PC-9 (cell line): ENCODE measurements at places on chromosomes 1 and 21. TPM values are rescaled to one million over a fixed set of nuclear protein-coding genes. Genes with fewer than 3 reads are reported as not detected.

DNA sequence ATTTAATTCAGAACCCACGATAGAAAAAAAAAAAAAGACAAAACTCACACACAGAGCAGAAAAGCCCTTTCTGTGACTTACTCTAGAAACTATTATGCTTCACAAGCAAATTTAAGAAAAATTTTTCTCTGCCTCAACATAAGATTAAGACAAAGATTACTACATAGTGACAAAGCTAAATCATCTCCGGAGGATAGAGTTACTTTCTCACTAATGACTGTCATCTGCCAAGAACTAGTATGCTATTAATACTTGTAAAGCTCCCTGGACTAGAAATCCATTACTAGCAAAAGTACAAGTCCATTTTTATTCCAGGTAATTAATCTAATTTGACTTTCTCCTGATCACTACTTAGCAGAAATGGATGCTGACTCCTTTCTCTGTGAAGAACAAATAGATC lies 25.9 kb downstream of the GREM2 start:
- no peaks in the 10 kb centered on the region for H3K4me1 ChIP-seq
- H3K27me3 ChIP-seq = peaks cover 5% of the 10 kb centered on the region; the same call in 1 of the 2 replicates
- no peak for DNase-seq
- H3K36me3 ChIP-seq = no peaks in the 10 kb centered on the region
- no peak overlapping the region for H3K4me3 ChIP-seq

- H3K36me3 ChIP-seq = no peaks in the 10 kb centered on the region
- H3K27ac ChIP-seq = no peak within 1 kb of the TSS
- H3K27me3 ChIP-seq = no peaks in the 10 kb centered on the region; the same call in 1 of the 2 replicates
- peak; percentile 66 for DNase-seq
- H3K4me1 ChIP-seq = peaks cover 11% of the 10 kb centered on the region; the same call in 1 of the 2 replicates
- peak within 1 kb of the TSS; percentile 60 for H3K4me3 ChIP-seq
Observed at GRCh38 chr1:25616095-25616986, at the start of gene MAN1C1. MAN1C1 (plus strand) TSS chr1:25616791; CDS start chr1:25617798, 1,007 bp downstream.

DNA sequence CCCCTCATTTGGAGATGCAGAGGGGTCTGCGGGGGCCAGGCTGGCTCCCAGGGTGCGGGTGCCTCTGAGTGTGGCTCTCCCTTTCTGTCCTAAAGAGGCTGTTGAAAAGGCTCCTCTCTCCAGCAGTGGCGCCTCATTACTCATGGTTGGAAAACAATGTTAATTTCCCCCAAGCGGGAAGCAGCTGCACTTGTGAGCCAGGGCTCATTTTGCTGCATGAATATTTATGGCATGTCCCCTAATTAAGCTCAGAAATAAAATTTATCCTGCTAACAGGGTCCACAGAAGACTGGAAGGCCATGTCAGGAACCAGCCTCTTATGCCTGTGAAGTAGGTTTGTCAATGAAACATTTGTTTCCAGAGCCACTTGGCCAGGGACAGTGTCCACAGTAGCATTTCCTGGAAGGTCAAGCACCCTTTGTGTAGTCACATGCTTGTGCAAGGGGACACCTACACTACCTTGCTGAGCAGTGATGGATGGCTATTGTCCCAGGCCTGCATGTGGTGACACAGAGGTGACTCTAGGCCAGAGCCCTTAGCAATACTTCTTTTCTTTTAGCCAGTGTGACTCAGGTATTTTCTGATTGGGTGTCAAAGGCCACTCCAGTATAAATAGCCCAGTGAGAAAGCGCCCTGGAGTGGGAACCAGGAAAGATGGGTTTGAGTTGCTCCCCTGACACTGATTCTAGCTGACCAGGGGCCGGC lies 259.0 kb downstream of the FOXD2 start:
- DNase-seq = peak; percentile 96
- H3K4me1 ChIP-seq = peaks cover 27% of the 10 kb centered on the region
- H3K4me3 ChIP-seq = no peak overlapping the region
- no peaks in the 10 kb centered on the region for H3K27me3 ChIP-seq

GBP5 gene
- total RNA-seq = not detected in 2 replicates

DNA sequence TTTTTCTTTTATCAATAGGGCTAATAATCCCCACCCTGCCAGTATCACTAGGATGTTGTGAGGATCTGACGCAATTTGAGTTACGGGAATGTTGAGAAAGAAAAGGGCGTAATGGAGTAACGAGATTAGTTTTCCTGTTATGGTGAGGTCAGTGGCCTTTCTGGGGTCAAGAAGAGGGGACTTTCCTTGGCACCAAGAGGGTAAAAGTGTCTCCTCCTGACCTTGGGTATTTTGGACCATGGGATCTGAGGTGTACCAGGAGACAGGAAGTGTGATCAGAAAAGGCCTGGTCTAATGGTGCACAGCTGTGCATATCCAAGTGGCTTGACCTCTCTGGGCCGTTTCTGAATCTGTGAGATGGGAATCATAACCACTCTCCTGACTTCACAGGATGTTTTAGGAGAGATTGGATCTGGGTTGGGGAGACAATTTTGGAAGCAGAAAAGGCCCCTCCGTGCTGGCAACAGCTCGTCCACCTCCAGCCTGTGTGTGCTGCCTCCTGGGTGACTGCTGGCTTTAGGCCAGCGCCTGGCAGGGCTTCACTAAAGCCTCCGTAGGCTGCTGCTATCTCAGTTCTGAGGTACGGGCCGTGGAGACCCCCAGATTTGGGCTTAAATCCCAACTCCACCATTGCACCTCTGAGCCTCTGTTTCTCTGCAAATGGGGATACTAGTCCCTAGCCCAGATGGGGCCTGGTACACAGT lies 37.1 kb downstream of the ALPL start:
- DNase-seq = no peak
- H3K27ac ChIP-seq = no peak overlapping the region
- H3K4me3 ChIP-seq = no peak overlapping the region
